ENCODE measurements at places on chromosomes 5 and 9.

DNA sequence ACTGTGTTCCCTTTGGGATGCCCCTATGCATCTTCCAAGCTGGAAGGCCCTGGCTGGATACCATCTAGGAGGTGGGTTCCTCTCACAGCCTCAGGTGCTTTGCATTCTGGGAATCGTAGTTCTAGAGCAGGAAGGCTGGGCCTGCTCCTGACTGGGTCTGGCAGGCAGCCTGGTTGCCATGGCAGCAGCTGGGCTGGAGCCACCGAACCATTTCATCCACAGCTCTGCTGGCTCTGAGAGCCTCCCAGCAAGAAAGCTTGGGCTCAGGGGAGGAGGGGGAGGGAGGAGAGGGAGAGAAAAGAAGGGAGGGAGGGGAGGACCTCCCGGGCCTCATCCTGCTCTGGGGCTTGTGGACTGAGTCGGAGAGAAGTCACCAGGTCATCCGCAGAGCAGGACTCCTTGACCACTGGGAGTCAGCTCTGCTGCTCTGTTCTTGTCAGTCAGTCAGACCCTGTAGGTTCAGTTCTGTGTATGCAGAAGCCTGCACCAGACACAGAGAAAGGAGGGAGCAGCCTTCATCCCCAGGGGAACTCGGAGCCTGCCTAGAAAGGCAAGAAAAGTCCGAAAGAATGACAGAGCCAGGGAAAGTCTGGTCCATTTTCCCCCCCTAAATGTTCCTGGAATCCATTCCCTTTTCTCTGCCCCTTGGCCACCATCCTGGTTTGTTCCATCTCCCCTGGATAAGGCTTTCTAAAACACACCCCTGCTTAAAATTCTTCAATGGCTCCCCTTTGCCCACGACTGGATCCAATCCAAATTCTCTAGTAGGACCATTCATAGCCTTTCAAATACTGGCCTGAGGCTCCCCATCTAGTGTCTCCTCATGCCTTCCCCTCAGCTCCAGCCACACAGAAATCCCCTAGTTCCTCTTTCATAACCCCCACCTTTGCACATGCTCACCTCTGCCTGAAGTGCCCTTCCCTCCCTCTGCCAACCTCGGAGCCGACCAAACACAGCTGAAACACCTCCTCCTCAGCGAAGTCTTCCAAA lies 65.4 kb upstream of the ARAP3 start:
- DNase-seq: no peak

DNA sequence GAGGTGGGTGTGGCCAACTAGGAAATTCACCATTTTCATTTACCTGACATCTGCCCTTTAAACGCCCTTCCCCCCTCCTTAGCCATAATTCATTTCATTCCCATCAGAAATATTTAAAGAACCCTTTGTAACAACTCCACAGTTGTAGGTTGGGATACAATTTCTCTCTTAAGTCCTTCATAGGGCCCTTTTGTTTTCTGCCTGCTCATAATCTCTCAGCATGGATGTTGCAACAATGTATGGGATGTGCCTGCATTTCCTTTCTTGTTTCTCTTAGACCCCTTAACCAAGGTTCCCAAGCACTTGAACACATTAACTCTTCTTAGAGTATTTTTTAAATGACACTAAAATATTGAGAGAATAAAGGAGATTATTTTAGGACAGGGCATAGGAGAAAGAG lies 51.7 kb upstream of the MYO10 start:
- no peak for DNase-seq

- DNase-seq: no peak
Observed at GRCh38 chr5:931570-932145, 39.0 kb downstream of the TRIP13 start.

DNA sequence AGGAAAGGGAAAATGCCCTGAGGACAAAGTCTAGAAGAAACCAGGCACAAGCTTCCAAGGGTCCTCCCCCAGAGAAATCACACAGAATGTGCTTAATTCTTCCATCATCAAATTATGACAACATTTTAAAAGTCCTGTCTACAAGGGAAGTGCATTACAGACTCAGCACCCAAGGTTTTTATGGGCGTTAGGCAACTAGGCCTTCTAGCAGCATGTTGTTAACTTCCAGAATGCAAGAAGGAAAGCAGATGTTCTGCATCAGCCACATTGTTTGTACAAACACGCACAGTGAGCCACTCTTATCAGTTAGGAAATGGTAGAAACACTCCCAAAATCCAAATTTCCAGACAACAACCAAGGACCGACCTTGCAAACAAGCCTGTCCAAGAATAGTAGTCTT lies 26.5 kb downstream of the SMC5 start:
- DNase-seq: no peak

DNA sequence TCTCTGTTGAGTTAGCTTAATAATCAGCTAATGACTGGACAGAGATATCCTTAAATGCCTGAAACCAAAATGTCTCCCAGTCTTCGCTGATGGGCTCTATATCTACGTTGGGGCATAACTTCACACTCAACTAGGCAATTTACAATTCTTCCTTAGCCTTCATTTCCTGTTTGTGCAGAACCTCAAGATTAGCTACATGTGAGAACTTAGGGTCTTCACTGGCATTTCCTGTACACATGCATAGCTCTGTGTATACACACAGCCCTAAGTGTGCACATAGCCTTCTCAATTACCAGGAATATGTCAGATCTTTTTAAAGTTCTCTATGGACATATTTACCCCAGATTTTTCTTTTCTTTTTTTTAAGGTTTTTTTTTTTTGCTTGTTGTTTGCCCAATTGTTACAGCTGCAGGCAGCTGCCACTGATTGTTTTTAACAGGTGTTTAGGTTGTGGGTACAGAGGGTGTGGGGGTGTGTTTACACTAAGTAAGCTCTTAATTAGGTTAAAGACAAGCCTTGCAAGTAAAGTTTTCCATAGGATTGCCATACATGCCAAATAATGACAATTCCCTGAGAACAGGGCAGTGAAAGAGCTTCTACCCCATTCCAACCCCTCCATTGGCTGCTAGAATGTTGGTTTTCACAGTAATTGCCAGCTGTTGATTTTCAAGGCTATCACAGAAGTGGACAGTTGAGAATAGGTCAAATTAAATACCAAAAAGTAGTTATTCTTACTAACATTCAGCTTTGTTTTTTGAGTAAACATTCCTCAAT lies 441.0 kb downstream of the TLE4 start:
- no peak for DNase-seq

- no peak for DNase-seq
Observed at GRCh38 chr9:1434811-1435210, 384.7 kb downstream of the DMRT2 start.

DNA sequence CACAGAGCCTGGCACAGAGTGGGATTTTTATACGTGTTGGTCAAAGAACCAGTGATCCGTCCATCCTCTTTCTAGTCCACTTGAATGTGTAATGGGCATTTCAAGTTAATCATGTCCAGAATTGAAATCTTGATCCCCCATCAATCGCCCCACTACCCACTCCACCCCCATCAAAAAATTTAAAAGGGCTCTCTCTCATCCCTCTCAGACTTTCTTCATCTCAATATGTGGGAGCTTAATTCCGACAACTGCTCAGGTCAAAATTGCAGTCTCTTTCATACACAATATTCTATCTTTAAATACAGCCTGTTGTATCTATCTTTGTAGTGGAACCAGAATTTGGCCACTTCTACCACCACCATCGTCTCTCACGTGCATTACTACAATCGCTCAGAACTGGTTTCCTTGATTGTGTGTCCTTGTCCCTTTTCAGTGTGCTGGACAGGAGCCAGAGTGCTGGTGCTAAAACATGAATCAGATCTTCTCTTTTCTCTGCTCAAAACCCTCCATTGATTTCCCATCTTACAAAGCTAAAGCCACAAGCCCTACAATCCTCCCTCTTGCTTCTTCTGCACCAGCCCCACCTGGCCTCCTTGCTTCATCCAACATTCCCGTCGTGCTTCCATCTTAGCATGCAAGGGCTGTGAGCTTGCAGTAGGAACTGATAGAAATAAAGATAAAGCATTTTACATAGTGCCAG lies 786 bp upstream of the KIF3A start:
- DNase-seq: no peak

- DNase-seq: no peak
Observed at GRCh38 chr9:92616655-92617111, 53.2 kb downstream of the IPPK start.

DNA sequence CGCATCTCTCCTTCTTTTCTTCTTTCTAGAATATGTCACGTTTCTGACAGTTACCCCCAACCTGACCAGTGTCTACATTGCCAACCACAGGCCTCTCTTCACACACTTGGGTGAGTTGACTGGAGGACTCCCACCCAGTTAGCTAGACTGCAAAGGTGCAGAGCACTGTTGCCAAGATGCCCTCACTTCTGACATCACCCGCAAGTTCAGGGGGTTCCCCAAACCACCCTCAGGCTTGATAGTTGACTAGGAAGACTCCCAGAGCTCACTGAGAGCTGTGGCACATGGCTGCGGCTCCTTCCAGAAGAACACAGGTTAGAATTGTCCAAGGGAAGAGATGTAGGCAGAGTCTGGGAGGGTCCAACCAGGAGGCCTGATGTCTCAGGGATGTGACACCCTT lies 17.2 kb downstream of the ADAMTS13 start:
- no peak for DNase-seq

GRCh38 chr5:139768807-139769465 lies 26.7 kb upstream of the PSD2 start:
- no peak for DNase-seq

DNA sequence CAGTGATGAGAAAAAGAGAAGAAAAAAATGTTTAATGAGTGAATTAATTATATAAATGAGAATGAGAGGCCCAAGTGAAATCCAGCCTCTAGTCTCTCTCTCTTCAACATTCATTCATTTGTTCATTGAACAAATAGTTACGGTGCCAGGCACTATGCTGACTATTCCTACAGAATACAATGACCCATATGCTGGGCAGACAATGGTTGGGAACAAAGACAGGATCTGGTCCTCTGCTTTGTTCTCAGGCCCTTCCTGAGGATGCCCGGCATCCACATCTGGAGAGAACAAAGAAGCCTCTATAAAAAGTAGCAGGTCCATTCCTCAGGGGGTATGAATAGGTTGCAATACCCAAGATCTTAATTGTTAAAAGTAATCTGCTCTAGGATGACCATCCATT lies 6.9 kb downstream of the ADAM19 start:
- no peak for DNase-seq

DNA sequence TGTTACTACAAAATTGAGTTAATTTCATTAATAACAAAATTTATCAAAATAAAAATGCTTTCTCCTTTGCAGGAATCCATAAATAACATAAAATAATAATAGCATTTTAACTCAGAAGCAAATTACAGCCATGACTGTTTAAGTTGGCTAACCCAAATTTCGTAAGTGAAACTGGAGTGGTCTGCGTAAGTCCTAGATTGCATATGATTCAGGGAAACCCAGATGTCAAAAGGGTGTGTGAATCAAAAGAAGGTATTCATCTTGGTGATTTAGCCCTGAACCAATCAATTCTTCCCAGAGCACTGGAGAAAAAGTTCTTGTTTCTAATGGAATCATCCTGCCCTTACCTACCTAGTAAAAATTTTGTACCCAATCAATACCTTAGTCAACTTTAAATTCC lies 547.6 kb downstream of the RAB3C start:
- no peak for DNase-seq

DNA sequence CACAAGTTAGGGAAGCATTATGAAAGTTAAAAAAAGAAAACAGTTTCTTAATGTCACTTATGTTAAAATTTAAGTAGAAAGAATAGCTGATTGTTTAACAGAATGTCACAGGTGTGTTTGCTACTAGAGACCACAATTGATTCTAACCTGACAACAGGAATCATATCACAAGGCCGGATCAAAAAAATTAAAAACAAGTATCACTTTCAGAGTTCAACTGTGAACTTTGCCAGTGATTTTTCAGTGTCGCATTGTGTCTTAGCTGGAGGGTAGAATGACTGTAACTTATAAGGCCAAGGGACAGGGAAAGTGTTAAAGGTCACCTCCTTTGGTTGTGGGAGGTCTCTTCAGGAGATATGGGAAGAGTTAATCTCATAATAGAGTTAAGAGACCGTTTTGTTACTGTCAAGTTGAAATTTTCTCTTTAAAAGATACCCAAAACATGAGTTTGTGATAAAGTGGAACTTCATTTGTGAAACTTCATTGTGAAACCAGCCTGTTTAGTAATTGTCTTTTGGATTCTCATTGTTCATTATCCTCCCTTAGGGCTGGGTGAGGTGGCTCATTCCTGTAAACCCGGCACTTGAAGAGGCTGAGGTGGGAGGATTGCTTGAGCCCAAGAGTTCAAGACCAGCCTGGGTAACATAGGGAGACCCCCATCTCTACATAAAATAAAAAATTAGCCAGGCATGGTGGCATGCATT lies 40.9 kb downstream of the CPEB4 start:
- no peak for DNase-seq

DNA sequence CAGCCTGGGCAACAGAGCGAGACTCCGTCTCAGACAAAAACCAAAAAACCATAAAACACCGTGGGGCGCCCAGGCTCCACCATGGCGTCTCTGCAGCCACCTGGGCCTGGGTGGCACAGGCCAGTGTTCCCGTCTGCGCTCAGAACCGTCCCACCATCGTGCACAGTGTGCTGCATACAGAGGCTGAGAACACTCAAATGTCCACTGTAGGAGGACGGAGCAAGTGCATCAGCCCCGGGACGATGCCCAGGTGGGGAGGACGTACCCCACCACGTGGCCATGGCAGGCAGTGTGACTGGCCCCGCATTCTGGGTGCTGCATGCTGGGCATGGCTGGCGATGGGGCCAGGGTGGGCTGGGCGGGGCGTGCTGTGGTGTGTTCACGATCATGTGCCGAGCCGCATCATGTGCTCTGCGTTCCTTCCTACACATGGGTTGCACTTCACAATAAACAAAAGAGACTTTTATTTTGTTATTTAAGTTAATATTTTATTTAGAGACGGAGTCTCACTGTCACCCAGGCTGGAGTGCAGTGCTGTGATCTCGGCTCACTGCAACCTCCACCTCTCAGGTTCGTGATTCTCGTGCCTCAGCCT lies 37.8 kb downstream of the EXD3 start:
- no peak for DNase-seq

DNA sequence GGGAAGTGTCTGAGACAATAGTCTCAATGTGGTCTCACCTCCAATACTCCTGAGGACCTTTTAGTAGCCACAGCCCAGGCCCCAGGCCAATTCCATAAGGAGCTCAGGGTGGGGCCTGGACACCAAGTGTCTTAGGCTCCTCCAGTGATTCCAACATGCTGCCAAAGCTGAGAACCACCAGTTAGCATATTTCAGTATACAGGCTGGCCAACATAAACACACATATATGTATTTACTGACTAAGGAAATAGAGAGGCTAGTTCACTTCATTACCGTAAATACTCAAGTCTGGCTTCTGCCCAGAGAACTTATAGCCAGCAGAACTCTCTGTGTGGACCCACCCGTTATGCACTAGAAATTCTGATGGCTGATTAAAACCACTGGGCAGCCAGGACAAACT lies 24.1 kb downstream of the S1PR3 start:
- no peak for DNase-seq
